Stimulated activated CD4-positive, alpha-beta T cell treated with anti-CD3 and anti-CD28 coated beads, Interleukin-15, amount 100 ng/mL, for 1 hour (primary cell): ENCODE measurements at places on chromosomes 13 and 19.

- DNase-seq = no peak
Observed at GRCh38 chr19:45578861-45579260, 5.7 kb downstream of the OPA3 start.

- no peak for DNase-seq
Observed at GRCh38 chr13:48233889-48234488, 983 bp downstream of the ITM2B start.

DNA sequence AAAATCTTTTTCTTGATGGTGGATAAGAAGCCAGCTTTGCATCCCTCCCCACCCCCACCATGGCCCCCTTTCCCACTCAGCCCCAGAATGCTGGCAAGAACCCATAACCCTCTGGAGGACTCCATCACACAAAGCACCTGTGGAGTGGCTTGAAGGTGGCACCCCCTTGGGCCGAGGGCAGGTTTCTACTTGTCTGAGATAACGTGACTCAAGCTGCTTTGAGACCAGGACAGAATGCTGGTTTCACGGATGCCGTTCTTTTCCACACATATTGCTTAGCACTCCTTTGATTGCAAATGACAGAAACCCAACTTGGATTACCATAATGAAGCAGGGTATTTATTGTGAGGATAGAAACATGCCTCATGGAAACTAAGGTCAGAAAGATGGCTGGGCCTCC, 82.2 kb downstream of the LACC1 start:
- no peak for DNase-seq

DNA sequence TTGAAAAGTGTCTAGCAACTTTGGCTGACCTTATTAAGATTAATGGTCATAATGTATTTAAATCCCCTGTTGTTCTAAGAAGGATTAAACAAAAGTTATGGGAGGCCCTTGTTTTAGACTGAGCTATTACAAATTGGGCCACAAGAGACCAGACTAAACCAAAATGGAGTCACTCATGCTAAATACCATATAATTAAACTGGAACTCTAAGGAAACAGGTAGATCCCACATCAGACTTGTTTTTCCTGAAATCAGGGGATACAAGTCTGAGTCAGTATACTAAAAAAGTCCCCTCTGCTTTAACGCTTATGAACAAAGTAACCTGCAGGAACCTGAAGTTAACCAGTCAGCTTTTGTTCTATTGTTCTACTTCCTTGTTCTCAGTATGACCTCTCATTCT, 305.9 kb upstream of the SGCG start:
- no peak for DNase-seq

- DNase-seq = no peak
Observed at GRCh38 chr13:34078334-34078999, 260.5 kb downstream of the RFC3 start.

DNA sequence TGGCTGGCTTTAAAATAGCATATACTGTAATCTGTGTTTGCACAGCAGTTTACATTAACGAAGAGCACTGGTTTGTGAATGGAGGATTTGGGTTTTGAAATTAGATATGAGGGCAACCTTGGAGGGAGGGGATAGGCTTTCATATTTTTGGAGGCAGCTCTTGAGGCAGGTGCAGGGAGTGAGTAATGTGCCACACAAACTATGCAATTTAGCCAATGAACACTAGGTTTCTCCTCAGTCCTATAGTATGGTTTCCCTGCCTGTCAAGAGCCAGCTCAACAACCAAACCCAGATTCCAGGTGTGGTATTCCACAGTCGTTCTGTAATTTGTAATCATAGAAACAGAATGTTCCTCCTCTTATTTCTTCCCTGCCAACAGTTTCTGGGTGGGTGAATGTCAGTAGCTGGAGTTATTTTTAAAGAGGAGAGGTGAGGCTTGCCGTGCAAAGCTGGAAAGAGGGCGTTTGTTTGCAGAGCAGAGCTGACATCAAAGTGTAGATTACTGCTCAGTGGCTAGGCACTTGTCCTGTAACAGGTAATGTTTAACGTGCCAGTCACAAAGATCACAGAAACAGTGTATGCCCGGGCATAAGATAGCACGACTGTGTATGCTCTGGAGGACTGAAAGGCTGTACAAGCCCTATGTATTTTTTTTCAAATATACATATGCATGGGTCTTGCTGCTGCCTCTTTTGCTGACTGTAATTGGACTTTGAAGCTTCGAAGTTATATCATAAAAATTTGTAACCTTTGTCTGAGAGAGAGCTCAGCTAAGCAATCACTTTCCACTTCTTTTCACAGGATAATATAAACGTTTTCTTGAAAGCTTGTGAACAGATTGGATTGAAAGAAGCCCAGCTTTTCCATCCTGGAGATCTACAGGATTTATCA, 124.2 kb downstream of the LMO7 start:
- no peak for DNase-seq

DNA sequence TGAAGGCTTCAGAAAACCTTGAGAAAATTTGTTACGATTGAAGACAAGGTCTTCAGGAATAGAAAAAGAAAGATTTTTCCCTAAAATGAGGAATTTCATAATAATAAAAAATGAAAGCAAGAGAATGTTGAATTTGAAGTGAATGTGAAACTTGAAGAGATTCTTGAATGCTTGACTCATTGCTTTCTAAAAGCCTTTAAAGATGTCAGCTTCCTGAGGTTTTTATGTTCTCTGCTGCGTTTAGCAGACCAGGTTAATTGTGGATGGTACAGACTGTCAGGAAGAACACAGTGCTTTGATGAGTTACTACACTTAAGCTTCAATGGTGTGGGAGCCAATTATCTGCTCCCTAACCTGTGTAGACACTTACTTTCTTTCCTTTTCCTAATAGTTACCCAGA, 96.3 kb upstream of the FNDC3A start:
- DNase-seq = no peak

GRCh38 chr13:106173346-106173745, 362.1 kb downstream of the EFNB2 start:
- DNase-seq = no peak

GRCh38 chr13:60303166-60303565, 93.9 kb upstream of the TDRD3 start:
- no peak for DNase-seq

GRCh38 chr13:103282571-103283450, 216.6 kb upstream of the SLC10A2 start:
- no peak for DNase-seq

- no peak for DNase-seq
Observed at GRCh38 chr19:16315825-16316505, 8.7 kb upstream of the KLF2 start.

DNA sequence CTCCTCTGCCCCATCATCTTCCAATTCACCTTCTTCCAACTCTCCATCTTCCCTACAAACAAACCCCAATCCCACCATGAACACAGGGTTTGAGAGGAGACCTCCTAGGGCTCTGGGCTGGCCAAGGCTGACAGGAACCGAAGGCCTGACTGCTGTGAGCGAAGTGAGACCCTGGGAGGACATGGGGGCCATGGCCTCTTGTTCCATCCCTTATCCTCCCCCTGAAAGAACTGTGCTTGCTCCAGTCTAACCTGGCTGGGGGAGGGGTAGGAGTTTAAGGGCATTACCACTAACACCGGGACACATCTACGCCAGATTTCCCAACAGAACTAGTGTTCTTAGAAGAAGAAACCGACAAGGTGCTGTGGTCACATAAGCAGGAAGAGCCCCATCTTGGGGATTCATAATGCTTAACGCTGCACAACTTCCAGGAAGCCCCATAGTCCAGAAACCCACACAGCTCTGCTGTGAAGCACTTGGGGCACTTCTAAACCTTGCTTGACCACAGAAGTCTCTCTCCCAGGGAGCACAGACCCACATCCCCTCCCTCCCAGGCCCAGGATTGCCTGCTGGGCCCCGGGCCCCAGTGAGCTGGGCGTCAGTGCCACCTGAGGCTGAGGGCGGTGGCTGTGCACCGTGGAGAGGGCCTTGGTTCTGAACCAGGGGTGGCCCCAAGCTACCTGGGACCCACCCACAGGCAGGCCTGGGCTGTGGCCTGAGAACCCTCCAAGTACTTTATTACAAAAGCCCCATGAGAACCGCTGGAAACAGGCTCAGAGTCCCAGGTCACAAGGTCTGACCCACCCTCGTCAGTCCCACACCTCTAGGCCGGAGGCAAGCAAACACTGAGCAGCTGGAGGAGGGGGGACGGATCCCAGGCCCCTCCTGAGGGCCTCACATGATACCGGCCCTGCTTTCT, 18.8 kb downstream of the ZC3H4 start:
- DNase-seq = peak; percentile 16

GRCh38 chr19:920051-920864, 3.1 kb downstream of the KISS1R start:
- DNase-seq = no peak
